Bronchial epithelial cell (primary cell): ENCODE measurements at places on chromosomes 6 and 20. TPM values are rescaled to one million over a fixed set of nuclear protein-coding genes. Genes with fewer than 3 reads are reported as not detected.

GRCh38 chr20:51024761-51025160 lies 1.9 kb upstream of the KCNG1 start:
- no peak for DNase-seq

- peak; percentile 42 for DNase-seq
Observed at GRCh38 chr6:99458319-99458718, 33.2 kb upstream of the PNISR start.

GRCh38 chr20:38825901-38826625 lies 20.6 kb downstream of the PPP1R16B start:
- peak; percentile 71 for DNase-seq

GRCh38 chr6:89615882-89616281 lies 22.7 kb downstream of the LYRM2 start:
- no peak for DNase-seq

DNA sequence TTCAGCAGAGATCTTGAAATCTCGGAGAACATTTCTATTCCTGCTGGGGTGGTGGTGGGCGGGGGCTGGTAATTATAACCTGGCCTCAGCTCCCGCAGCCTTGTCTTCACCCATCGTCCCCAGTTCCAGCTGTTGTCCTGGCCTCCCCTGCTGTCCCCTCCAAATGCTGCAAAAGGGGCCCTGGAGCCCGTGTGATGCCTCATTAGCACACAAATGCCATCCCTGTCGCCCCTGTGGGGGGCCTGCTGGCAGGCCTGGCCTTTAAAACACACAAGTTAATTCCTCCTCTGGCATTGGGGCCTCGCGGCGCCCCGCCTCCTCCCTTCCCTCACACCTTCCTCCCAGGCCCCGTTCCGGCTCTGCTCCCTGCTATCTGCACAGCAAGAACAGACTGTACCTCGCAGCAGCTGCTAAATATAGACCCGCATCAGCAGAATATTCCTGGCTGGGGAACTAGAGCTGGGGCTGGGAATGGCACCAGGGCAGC lies 85.7 kb downstream of the CDH22 start:
- no peak for DNase-seq

DNA sequence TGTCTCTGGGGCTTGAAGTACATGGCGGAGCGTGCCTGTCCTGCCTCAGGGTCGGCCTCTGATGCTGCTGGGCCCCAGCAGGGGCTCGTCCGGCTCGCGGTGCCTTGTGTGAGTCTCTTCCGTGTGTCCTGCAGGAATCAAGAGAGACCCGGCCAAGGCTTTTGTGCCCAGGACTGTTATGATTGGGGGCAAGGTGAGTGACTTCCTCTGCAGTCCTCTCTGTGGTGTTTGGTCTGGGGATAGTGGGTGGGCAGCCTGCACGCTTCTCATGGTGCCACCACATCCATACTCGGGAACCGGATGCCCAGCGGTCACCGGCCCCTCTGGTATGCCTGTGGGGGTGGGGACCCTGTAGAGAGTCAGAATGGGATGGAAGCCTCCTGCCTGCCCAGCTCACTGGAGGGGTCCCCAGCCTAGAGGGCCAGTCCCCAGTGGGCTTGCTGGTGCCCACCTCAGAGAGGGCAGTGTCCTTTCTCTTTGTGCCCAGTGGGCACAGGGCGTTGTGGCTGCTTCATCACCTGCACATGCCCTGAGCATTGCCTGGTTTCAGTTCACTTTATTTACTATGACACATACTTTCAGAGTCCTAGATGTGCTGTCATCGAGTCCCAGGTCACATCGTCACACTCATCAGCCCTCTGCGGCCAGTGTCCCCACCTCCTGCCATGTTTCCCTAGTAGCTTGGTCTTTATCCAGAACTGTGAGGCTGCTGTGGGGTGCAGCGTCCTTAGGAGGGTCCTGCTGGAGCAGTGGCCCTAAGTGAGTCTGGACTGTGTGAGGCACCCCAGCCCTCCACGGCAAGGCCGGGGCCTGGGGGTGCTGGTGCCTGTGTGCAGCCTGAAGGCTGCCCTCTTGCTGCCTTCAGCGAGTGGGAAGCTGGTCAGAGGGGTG lies 40.7 kb downstream of the PYGB start:
- no peak for DNase-seq

DNA sequence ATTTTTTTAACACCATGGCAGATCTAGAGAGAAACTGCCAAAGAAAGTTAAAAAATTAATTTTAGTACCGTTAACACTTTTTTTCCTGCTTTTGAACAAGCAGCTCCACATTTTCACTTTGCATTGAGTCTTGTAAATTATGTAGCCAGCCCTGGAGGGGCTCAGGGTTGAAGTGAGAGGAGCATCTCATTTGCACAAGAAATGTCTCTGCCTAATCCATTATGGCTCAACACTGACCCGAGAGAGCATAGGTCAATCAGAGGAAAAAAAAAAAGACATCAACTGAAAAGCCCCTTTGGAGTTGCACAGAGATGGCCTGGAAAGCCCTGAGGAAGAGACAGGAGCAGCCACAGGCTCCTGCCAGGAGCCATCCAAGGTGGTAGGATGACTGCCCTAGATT lies 4.3 kb upstream of the SLPI start:
- no peak for DNase-seq

Gene SLC22A2
- not detected in 2 replicates for total RNA-seq

Gene TTLL9
- total RNA-seq: under 0.01 TPM in 1 of 2 replicates, not detected in the other

DNA sequence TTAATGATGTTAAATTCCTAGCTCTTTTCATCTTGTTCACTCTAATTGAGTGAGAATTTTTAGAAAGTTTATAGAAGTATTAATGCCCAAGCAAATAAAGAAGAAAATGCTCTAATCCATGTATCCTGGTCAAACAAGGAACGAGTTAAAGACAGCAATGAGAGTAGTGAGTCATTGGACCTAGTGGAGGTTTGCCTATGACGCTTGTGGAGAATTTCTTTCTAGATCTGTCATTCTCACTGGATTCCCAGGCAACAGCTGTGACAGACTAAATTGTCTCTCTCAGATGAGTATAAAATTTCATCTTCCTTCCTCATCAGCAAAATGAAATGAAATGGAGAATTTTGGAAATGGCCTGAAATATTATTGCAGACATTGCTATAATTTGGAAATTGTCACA lies 127.9 kb downstream of the COL19A1 start:
- peak; percentile 30 for DNase-seq

DNA sequence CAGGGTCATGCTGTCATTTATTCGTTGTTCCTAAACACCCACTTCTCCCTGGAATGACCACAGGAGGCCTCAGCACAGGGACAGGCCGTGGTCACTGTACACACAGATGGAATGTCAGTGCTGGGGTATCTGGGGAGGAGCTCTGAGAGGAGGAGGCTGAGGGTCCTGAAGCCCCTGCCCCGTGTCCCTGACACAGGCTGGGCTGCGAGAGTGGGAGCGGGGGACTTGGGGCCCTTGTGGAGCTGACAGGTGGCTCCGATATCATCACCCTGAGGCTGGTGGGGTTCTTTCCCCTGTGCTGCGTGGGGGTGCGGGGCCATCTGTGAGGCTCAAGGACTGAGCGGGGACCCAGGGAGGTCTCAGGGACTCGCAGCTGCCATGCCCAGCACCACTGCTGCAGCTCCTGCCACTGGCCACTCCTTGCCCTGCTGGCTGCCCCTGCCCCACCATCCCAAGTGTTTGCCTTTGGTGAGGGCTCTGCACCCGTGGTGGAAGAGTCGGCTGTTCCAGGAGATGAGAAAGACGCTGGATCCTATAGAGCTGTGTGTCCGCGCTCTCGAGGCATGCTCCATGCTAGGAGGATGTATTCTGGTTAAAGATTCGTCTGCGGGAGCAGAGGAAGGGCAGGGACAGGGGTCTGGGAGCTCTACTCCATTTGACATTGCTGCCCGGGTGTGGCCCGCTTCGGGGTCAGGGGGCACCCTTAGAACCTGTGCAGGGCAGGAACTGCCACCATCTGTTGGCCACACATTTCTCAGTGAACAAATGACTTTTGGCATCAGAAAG lies 18.9 kb downstream of the NPEPL1 start:
- no peak for DNase-seq

Gene SIRPB2
- total RNA-seq: under 0.01 and 0.26 TPM in 2 replicates

DNA sequence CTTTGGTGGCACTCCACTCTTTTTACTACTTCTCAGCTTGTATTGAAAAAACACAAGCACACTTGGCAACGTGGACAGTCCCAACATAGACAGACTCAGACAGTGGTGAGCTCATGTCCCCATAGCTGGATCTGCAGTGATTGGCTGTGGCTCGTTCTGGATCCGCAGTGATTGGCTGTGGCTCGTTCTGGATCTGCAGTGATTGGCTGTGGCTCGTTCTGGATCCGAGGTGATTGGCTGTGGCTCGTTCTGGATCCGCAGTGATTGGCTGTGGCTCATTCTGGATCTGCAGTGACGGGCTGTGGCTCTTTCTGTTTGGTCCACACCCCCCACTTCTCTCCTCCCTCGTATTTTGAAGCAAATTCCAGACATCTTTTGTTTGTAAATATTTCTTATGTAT lies 28.0 kb downstream of the OSBPL2 start:
- DNase-seq: no peak
